ENCODE measurements at places on chromosomes 5 and 9.

DNA sequence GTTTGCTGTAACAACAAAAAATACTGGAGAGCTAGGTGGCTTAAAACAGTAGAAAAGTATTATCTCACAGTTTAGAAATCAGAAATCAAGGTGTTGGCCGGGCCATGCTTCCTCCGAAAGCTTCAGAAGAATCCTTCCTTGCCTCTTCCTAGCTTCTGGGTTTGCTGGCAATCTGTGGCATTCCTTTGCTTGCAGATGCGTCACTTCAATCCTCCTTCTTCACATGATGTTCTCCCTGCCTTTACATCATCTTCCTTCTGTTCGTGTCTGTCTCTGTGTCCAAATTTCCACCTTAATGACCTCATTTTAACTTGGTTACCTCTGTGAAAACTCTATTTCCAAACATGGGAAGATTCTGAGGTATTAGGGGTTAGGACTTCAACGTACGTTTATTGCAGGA is 90.4 kb upstream of the CHD1 start:
- DNase-seq = no peak

GRCh38 chr5:40746703-40747102 is 9.1 kb downstream of the TTC33 start:
- no peak for DNase-seq

- no peak for DNase-seq
Measured at GRCh38 chr5:126056851-126057622, 366.2 kb upstream of the GRAMD2B start.

GRCh38 chr5:100697970-100698369 is 162.8 kb downstream of the FAM174A start:
- DNase-seq = no peak

DNA sequence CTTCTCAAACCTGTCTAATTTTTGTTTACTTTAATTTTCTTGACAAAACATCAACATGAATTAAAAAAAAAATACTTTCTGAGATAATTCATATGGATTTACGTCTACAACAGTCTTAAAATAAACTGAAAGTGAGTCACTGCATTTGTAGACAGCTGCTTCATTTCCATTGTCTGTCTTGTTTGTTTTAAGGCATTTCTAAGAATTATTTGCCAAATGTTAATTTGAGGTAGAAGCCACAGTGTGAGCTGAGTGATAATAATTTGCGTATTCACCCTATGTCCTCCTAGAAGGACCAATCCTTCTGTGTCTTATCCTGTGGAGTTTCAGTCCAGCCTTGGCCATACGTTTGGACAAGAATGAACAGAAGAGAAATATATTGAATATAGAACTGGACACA is 174.5 kb downstream of the CFAP90 start:
- no peak for DNase-seq

- no peak for DNase-seq
Measured at GRCh38 chr9:134917431-134918373, at the start of gene FCN1. FCN1 (minus strand) TSS chr9:134917912; CDS start chr9:134917871, 41 bp downstream.

DNA sequence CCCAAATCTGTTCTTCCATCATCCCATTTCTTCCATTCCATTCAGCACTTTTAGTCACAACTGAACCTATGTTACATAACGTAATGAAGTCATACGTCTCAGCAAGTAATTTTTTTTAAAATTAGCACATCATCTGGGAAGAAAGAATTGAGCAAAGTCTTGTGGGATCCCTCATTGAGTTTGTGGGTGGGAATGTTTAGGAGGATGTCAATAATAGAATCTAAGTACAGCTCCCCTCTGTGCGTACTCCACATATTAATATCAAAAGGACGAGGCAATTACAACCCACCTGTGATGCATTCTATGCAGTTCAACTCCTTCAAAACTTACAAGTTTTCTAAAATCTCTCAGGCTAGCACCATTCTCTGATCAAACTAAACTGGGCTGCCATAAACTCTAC is 526.3 kb downstream of the AGTPBP1 start:
- DNase-seq = no peak

DNA sequence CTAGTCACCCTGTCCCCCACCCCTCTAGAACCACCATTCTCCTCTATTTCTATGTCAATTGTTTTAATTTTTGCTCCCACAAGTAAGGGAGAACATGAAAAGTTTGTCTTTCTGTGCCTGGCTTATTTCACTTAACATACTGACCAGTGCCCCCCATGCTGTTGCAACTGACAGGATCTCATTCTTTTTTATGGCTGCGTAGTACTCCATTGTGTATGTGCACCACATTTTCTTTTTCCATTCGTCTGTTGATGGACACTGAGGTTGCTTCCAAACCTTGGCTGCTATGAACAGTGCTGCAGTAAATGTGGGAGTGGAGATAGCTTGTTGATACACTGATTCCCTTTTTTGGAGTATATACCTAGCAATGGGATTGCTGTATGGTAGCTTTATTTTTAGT is 7.4 kb upstream of the TERT start:
- DNase-seq = no peak

DNA sequence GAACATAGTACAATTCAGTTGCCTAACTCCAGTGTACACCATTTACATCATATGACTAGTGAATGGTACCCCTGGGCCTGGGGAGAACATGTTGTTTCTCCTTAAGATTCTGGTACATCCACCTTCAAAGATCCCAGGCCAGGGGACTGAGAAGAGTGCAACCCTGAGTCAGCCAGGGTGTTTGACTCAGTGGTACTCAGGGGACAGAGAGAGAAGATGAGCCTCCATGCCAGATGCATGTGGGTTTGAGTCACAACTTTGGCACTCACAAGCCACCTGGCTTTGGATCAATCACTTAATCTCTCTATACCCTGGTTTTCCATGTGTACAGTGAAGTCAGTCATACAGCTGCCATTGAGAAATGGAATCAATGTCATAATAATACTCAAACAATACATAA is 53.7 kb downstream of the MAP1B start:
- DNase-seq = no peak

GRCh38 chr5:11146171-11146570 is 385.1 kb upstream of the DAP start:
- no peak for DNase-seq

GRCh38 chr5:122375801-122376200 is 63.8 kb downstream of the SNCAIP start:
- no peak for DNase-seq

- no peak for DNase-seq
Measured at GRCh38 chr9:96661711-96662110, 6.6 kb upstream of the PRXL2C start.

GRCh38 chr9:38342096-38342495 is 50.4 kb upstream of the ALDH1B1 start:
- no peak for DNase-seq

DNA sequence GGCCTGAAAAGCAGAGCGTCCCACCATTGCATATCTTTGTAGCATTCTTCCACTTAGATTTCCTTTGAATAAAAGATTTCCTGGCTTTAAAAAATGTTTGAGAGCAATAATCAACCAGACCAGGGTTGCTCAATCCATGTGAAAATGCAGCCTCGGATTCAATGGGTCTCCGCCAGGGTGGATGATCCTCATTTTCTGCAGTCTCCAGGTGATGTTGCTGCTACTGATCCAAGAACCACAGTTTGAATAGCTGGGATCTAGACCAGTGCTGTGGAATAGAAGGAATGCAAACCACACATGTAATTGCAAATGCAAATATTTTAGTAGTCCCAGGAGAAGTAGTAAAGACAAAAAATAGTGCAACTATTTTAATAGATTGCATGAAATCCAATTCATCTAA is 317.6 kb downstream of the IRX1 start:
- no peak for DNase-seq

DNA sequence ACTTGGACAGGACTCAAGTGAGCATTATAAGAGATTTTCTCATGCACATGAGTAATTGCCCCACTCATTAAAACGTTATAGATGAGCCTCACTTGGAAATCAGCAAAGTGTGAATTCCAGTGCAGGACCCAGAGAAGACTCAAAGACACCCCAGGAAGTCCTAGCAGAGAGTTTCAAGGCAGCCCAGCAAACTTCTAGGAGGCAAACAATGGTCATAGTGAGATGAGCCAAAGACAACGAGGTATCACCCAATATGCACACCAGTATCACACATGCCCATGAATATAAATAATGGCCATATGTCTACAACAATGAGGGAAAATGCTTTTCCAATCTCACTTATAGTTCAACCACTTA is 245.9 kb downstream of the ACTL7B start:
- no peak for DNase-seq

DNA sequence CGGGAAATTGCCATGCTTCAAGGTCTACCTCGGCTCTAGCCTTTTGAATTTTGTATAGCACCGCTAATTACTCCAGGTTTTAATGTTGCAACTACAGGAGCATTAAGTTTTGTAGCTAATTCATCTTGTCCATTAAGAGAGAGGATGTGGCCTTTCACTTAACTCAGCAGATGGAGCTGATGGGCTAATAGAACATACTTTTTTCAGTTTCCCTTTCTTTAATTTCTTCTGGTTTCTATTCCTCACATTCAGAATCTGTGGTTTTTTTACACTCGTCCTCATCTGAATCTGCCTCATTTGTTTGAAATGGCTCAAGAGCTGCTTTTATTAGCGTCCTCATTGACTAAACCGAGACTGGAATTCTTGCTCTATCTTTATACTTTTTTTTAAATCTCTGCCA is 2085.7 kb upstream of the C9orf72 start:
- no peak for DNase-seq

DNA sequence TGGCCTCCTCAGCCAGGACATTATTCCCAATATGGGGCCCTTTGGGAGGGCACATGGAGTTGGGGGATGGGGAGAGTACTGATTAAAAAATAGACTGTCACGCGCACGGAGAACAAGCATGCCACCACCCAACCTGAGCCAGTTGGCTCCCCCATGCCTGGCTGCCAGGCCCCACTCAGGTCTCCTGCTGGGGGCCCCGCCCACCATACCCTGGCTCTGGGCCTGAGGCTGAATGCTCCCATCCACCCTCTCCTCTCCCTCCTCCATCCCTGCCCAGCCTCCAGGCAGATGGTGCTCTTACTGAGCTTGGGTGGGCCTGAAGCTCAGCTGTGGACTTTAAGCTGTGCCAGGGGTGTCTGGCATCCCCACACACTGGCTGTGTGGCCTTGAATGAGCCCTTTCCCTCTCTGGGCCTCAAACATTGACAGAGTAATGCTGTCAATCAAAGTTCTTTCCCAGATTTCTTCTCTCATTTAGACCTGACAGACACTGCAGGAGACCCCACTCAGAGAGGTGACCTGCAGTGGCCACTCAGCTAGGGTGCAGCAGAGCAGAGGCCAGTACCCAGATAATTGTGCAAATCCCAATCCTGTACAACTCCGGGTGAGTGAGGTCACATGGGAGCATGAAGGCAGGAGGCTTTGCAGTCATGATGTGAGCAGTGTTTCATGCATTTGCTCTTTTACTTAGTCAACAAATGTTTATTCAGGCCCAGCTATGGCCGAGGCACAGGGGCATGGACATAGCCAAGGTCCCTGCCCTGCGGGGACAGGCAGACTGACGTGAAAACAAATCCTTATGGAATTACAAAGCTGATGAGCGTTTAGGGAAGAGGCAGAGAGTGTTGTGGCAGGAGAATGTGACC is 9.8 kb upstream of the SYNPO start:
- DNase-seq = no peak

DNA sequence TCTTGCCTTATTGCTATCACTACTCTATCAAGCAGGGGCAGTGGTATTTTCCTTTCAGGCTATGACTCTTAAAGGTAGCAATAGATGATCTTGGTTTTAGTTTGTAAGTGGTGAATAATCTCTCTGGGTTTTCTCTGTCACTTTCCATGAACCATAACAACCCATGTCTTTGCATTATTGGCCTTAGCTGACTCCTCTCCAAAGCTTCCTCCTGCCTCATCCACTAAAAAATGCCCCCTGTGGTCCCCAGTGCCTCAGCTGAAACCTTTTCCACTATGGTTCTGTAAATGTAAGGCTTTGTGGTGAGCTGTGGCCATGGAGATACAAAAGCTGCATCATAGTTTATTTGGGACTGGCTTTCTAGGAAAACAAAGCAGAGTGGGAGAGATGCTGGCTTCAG is 128.8 kb downstream of the GPBP1 start:
- DNase-seq = no peak

DNA sequence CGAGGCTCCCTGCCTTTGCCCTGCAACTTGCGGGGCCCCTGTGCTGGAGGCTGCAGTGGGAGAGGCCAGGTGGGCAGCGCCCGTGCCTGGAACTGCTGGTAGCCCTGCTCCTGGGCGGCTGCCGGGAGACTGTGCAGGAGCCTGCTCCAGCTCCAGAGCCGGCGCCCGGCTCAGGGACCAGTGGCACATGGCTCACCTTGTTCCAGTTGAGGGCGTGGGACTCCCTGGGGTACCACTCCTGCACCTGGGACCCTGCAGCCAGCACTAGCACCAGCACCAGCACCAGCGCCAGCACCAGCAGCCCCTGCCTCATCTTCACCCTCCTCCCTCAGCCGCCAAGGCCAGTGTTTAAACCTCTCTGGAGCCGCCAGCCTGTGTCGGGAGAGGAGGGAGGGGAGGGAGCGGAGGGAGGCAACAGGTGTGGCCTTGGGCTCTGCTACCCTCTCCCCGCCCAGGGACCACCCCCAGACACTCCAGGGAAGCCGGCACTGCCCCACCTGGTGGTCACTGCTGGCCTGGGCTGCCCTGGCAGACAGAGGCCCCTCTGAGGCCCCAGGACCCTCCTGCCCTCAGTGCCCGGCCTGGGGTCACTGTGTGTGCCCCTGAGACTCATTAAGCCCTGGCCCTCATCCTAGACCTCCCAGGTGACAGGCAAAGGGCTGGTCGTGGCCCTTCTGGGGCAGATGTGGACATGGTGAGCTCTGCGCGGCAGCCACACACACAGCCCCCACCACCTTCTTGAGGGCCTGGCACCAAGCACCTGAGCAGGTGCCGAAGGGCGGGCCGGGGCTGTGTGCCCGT is at the start of gene LCN10:
TSS of gene LCN10 (minus strand) at position 350 of the 801 bp plus-strand sequence. CDS start at position 313, 37 bp downstream.
- DNase-seq = no peak

- no peak for DNase-seq
Measured at GRCh38 chr5:61768692-61769281, 436.7 kb downstream of the ZSWIM6 start.

DNA sequence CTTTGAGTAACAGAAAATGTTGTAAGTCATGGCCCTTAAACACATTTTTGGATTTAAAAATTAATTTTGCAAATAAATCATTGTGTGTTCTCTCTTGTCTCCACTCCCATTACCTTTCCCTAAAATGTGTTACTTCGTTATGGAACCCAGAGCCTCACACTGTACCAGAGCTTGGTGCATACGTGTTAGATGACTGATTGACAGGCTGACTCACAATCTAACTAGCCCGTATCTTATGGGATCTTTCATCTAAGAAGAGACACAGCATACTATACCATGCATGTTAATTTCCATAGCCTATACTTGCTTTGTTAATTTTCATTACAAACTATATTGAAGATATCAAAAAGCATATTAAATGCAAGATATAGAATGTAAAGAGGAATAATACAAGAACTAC is 87.1 kb downstream of the SPRY4 start:
- DNase-seq = no peak

DNA sequence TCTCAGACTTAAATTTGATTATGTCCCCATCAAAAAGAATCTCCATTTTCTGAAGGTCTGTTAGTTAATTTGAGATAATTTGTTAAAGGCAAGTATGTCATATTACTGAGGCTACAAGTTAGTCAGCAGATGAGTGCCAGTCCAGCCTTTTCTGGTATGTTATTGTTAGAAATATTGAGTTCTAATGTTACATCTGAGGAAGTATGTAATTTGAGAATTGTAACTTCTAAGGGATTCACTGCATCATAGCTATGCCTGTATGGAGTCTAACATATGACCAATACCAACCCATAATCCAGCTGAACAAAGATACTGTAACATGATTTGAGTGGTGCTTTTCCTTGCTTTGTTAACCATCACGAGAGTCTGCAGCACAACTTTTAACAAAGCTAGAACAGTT is 13.9 kb downstream of the SLC23A1 start:
- DNase-seq = no peak

GRCh38 chr5:136780518-136780917 is 415.2 kb upstream of the TRPC7 start:
- DNase-seq = no peak

- DNase-seq = no peak
Measured at GRCh38 chr9:4442806-4443205, 47.5 kb upstream of the SLC1A1 start.
